ENCODE measurements at places on chromosomes 4 and X.

DNA sequence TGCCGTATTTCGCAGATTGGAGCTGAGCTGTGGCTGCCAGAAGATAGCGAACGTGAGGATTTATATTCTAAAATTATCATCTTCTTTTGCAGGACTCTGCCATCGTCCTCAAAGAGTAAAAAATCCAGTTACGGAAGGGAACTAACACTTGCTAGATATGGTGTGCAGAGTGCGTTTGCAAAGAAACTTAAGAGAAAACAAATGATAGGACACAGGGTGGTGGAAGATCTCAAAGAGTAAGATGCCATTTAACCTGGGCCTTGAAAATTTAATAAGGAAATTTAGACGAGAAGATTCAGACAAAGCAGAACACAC, 566 bp downstream of the LARP7 start:
- no peak for DNase-seq

DNA sequence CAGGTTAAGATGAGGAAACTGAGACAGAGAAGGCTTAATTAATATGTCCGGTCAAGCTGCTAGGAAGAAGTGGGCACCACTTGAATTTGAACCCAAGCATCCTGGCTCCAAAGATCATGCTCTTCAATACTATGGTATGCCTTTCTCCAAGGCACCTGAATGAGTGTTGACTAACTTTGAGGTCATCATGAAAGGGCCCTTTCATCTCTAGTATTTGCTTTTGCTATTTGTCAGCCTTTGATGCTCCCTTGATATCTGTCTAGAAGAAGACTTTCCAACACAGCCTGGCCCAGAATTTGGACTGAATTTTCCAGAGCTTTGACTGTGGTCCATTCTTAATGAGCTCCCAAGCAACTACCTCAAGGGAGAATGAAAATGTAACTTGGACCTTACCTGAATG, 179.1 kb upstream of the DKK2 start:
- no peak for DNase-seq

GRCh38 chrX:65609237-65609636, 58.2 kb upstream of the MSN start:
- no peak for DNase-seq

DNA sequence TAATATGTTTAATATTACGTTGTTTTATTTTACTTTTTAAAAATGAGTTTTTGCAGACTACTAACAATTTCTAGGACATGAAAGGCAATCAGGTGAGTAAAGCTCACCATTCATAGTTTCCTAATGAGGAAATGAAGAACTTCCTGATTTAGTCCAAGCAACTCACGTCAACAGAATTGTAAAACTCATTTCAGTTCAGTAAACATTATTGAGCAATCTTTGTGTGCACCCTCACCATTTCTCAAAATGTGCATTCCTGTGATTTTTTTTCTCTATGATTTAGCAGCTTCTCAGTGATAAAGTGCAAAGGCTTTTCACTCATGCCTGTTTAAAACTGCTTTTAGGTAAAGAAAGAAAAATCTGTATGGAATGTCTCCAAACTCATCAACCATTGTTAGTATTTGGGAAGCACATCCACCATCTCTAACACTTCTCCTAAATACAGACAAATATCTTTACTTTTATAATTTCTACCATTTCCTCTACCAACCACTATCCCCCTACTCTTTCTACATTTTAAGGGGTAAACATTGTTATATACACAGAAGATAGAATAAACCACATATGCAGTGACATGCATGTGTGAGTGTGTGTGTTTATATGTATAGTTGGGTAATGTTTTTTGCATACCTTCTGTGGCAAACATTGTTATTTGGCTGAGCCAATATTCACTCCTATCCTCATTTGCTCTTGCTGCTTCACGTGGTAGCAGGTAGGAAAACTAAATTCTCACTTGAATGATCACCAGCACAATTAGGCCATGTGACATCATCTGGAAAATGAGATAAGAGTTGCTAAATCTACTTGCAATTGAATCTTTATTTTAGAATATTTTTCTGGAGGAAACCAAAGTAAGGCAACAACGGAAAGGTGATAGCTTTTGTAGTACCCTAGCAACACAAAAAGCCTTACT, 54.7 kb upstream of the PRDM8 start:
- no peak for DNase-seq

DNA sequence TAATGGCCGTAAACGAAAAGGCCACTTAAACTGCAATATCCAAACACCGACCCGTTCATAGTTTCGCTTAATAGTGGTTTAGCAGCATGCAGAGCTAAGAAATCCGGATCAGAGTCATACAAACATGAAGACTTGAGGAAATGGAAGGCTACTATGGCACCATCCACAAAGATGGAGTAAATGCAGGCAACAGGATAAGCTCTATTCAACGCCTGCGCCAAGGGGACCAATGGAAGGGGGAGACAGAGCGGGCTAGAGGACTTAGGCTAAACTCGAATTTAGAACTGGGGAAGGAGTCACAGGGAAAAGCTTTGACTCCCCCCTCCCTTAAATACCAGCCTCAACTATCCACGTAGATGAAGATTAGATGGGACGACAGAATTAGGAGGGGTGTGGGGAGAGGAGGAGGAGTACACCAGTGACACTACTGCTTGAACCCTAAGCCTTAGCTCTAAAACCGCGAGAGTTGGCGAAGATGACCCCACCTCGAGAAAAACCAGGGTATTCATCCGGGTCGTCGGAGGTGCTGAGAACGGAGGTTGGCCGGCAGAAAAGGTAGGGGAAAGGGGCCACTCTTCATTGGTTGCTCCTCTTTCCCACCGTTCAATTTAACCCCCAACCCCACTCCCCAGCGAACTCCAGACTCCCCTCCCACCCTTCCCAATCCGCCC, 3.5 kb downstream of the HUWE1 start:
- DNase-seq, result no peak

- DNase-seq, result no peak
Observed at GRCh38 chr4:147546349-147546748, 65.5 kb downstream of the EDNRA start.

DNA sequence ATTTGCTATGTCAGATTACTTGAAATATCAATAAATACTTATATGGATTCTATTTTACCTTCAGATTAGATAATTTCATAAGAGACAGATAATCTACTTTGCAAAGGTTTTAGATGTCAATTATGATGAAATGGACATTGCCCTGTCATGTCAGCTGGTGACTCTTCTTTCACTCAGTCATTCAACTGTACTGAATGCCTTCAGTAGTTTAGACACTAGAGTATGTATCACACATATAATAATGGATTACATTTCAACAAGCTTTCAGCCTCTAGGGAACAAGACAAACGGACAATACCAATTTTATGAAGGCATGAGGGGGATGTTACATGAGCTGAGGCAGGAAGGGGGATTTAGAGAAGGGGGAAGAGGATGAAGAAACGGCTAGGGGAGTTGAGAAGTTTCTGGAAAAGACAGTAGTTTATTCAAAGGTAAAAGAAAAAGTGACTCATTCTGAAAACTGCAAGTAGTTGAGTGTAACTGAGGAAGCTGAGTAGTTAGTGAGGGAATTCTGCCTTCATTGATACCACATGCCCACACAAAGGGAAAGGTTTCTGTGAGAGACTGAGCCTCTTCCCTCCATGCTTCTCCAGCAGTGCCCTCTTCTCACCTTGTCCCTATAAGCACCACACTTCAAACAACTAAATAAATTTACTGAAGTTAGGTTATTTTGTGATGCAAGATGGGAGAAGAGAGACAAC, 25.7 kb downstream of the SLC9B2 start:
- no peak for DNase-seq

DNA sequence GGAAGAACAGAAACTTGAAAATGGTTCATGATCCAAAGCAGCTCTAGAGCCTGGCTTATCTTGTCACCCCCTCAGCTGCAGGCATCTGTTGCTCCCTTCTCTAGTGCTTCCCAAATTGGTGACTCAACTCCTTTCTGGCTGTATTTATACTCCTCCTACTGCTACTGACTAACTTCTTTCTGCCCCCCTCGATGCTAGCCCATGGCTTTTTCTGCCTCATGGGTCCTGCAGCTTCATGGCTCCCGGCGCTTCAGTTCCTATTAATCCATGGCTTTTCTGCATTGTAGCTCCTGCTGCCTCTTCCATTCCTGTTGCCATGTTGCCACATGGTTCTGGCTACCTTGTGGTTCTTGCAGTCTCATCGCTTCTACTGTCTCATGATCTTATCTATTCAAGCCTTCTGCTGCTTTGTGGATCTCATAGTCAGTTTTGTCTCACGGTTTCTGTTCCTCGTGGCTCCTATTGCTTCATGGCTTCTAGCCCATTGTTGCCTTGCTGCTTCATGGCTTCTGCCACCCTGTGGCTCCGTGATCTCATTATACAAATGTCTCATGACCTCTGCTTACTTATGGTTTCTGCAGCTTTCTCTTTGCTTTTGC, 48.1 kb downstream of the SMC1A start:
- no peak for DNase-seq

GRCh38 chrX:41241962-41242361, 92.0 kb upstream of the DDX3X start:
- DNase-seq, result no peak

GRCh38 chr4:52507774-52508173, 151.3 kb downstream of the USP46 start:
- DNase-seq, result no peak

GRCh38 chr4:142683997-142684396, 162.1 kb downstream of the INPP4B start:
- DNase-seq, result no peak

DNA sequence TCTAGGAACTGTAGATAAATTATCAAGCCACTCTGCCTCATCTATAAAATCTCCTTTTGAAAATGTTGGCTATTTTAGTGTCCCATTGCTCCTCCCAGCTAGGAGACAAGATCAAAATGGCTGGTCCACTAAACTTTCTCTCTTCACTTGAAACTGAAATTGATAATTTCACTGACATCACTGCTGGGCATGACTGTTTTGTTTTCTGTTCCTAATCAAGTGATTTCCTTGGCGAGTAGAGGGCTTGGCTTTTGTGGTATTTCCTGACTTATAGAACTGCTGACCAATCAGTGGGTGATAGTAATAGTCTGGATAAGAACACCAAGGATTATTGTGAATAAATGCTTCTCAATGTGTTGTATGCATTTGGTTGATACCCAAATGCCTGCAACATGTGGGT, 2152.9 kb downstream of the ARAP2 start:
- DNase-seq, result no peak

DNA sequence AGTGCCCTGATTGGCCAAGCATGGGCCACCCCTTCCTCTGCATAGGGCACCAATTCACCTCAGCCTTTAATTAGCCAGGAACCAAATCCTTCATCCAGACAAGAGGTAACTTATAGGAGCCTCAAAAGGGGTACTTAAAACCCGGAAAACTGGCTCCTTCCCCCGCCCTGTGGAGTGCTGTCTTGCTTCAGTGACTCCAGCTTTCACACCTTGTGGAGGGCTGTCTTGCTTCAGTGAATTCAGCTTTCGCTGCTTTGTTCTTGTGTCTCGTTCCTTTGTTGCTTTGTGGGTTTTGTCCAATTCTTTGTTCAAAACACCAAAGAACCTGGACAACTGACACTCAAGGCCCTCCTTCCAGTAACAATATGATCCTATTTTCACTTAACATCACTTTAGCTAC, 82.2 kb upstream of the FRG1 start:
- no peak for DNase-seq

- DNase-seq, result no peak
Observed at GRCh38 chr4:155263480-155263879, 55.0 kb downstream of the NPY2R start.

GRCh38 chrX:103861200-103861599, 29.1 kb upstream of the RAB9B start:
- DNase-seq, result no peak

DNA sequence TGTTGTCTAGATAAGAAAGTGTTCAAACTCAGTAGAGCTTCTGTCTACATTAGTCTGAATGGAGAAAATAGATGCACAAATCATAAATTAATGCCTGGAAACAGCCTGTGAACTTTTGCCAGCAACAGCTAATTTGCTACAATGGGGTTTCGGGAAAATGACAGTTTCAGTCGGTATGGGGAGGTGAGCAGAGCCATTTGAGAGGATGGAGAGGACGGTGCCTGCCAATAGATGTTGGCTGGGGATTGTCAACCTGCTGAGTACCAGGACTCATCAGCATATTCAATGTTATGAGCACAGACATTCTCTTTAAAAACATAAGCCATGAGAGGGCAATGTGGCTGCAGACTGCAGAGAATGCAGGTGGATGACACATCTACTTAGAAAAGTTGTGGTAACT, 230.3 kb upstream of the PCDH18 start:
- DNase-seq, result no peak

DNA sequence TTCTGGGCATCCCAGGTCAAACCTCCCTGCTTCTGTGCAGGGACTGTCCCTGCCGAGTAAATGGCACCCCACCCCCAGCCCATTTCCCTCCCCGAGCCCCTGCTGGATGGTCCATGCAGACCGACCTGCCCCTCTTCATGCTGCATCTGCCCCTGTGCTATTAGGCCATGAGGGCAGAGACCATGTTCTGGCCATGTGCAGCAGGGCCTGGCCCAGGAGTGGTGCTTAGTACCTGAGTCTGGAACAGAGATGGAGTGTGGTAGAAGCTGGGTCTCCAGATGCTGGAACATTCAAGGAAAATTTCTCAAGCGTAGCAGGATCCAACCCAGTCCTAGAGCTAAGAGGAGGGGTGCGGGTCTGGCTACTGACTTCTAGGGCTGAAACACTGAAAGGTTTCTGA, 15.3 kb upstream of the UBA1 start:
- no peak for DNase-seq

DNA sequence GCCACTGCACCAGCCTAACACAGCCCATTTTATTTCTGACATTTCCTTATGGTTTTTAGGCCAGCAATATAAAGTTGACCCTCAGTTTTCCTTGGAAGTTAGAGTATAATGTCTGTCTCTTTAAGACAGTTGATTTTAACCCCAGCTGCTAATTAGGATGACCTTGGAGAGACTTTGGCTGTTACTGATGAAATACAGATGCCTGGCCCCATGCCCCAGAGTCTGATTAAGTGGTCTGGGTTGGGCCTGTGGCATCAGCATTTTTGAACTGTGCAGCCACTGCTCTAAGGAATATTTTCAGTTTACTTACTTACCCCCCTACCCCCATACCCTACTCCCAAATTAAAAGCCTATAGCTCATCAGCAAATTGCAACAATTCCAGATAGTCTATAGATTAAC, 85.8 kb downstream of the DCLK2 start:
- DNase-seq, result no peak

GRCh38 chrX:135454816-135455215, 33.1 kb downstream of the SMIM10L2A start:
- DNase-seq, result no peak

GRCh38 chrX:38061335-38061734, 55.0 kb downstream of the SYTL5 start:
- no peak for DNase-seq

GRCh38 chr4:1405636-1406393, 427 bp downstream of the NKX1-1 start:
- no peak for DNase-seq

DNA sequence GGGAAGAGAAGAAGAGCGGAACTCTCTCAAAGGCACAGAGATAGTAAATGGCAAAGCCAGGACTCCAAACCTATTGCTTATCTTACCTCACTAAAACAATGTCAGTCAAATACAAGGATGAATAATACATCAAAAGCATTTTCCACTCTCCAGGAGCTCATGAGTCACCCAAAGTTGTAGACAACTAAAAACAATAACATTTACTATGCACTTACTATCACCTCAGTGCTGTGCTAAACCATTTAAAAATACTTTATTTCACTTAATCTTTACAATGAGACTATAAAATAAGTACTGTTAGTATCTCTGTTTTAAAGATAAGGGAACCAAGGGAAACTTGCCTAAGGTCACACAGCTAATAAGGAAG, 163.2 kb upstream of the SPANXC start:
- no peak for DNase-seq

Data from stimulated activated CD4-positive, alpha-beta T cell treated with anti-CD3 and anti-CD28 coated beads, Interleukin-1b, Interleukin-23, amount 100 ng/mL, for 1 hour (primary cell).